ENCODE measurements at places on chromosomes 16 and 17.
A peak's percentile ranks its signal among the peaks of the same experiment; 100 is the strongest.

- DNase-seq, result peak; percentile 93
Observed at GRCh38 chr17:64025732-64026294, 5.4 kb upstream of the ICAM2 start.

- no peak for DNase-seq
Observed at GRCh38 chr16:80122115-80122514, 418.7 kb upstream of the DYNLRB2 start.

- DNase-seq, result no peak
Observed at GRCh38 chr16:74716355-74716754, 15.7 kb upstream of the MLKL start.

GRCh38 chr17:9725575-9725974 is 65.8 kb downstream of the DHRS7C start:
- no peak for DNase-seq

DNA sequence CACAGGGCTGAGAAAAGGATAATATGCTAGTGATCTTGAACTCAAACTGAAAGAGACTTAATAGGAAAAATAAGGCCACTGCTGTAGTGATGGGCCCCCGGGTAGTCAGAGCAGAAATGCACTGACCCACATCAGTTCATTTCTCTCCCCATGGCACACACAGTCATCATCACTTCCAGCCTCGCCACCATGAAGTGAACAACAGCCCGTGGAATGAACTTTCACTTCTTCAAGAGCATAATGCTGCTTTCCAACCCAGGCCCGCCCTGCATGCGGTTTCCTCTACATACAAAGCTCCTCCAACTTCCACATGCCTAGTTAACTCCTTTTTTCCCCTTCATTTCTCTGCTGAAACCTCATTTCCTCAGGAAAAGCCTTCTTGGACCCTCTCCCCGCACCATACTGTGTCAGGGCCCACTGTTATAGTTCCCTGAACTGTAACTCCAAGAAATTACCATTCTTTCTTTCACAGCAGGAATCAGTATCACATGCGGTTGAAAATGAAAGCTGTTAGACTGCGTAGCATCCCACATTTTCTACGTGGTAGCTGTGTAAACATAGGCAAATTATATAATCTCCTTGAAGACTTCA is 65.8 kb upstream of the SMIM36 start:
- DNase-seq, result no peak

GRCh38 chr17:50689251-50689650 is 18.5 kb downstream of the ANKRD40 start:
- DNase-seq, result no peak

- DNase-seq, result no peak
Observed at GRCh38 chr17:78924481-78925151, 571 bp downstream of the TIMP2 start.

- DNase-seq, result no peak
Observed at GRCh38 chr16:23572394-23572793, 14.9 kb downstream of the UBFD1 start.

DNA sequence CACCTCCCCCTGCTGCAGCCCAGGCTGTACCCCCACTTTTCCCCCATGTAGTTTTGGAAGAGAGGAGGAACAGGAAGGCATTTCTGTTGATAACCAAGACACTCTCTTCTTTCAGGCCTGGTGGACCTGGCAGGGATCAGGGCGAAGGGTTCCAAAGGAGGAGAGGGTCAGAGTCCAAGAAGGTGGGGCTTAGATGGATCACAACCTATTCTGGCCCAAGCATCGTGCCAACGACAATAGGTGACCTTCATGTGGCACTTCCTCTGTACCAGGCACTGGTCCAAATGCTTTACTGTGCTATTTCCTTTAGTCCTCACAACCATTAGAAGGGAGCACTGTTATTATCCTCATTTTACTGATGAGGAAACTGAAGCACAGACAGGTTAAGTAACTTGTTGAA is 84.3 kb downstream of the TMEM132E start:
- DNase-seq, result no peak

GRCh38 chr17:12667299-12667958 is 1.7 kb downstream of the MYOCD start:
- no peak for DNase-seq

DNA sequence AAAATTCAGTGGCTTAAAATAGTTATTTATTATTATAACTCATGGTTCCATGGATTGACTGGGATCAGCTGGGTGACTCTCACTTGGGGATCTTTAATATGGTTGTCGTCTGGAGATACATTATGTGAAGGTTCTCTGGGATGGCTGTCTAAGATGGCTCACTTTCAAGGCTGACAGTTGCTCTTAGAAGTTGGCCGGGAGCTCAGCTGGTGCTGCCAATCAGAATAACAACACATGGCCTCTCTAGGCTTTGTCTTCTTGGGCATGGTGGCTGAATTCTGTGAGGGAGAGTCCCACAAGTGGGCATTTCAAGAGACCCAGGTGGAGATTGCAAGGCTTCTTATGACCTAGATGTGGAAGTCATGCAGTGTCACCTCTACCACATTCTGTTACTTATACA is 269.7 kb downstream of the CA10 start:
- DNase-seq, result no peak

GRCh38 chr17:4304417-4305027 is 40.7 kb upstream of the ANKFY1 start:
- DNase-seq, result no peak

DNA sequence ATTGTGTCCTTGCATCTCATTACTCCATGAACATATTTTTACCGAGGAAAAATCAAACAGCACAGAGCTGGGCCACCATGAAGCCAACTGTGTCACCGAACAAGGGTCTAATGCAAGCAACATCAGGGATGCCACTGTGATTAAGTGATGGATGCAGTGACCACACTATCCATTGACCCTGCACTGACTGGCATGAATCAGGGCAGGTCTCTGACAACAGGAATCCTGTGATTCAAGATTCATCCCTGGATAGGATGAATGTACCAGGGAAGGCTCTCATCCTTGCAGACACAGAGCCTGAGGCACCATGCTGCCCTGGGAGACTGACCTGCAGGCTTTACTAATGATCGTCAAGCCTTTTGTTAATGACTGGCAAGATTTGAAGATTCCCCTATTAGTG is 41.5 kb upstream of the ZFHX3 start:
- no peak for DNase-seq

- DNase-seq, result no peak
Observed at GRCh38 chr16:46797501-46797900, 33.5 kb downstream of the C16orf87 start.

DNA sequence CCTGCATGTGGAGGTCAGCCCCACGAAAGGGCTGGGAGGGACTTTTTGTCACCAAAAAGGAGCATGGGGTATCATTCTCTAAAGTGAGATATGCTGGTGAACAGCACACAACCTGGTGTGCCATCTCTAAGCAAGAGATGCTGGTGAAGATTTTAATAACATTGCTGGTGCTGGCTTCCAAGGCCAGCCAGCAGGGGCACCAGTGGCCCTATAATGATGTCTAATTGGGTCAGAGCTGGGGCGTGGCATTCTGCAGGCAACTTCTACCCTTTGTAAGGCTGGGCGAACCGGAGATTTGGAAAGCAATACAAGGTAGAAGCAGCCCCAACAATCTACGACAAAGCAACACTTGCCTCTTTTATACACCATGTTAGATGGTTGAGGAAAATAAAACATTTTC is 16.8 kb downstream of the SDR42E1 start:
- no peak for DNase-seq

GRCh38 chr16:46650254-46650623 is 29.1 kb upstream of the SHCBP1 start:
- no peak for DNase-seq

GRCh38 chr16:57012353-57012752 is 23.0 kb downstream of the NLRC5 start:
- DNase-seq, result no peak

DNA sequence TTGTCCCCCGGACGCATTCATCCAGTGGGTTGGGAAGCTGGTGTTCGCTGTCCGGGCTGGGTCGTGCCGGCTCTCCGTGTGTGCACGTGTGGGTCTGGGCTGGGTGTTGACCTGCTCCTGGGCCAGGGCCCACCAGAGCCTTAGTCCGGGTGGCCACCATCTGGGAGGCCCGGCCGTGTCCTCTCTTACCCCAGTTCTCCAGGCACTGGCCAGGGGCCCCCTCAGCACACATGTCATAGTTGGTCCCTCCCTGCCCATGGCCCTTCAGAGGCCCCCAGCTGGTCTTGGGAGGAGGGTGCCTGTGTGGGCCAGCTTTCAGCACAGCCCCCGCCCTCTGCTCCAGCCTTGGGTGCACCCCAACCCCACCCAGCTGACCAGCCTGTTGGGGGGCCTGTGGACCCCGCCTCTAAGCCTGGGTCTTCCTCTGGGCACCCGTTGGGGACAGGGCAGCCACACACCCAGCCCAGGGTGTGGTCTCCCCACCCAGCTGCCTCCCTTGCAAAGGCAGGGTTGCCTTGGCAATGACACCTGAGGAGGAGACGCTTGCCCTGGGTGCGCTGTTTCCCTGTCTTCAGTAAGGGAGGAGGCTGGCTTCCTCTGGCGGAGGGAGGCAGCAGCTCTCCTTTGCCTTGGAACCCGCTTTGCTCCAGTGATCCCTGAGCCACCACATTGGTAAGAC is 77.4 kb downstream of the JPH3 start:
- DNase-seq, result no peak

GRCh38 chr16:55479430-55480140 is 587 bp downstream of the MMP2 start:
- no peak for DNase-seq

GRCh38 chr17:37276475-37276874 is 99.3 kb upstream of the C17orf78 start:
- DNase-seq, result no peak

GRCh38 chr17:2634361-2634960 is 41.0 kb downstream of the PAFAH1B1 start:
- DNase-seq, result no peak

DNA sequence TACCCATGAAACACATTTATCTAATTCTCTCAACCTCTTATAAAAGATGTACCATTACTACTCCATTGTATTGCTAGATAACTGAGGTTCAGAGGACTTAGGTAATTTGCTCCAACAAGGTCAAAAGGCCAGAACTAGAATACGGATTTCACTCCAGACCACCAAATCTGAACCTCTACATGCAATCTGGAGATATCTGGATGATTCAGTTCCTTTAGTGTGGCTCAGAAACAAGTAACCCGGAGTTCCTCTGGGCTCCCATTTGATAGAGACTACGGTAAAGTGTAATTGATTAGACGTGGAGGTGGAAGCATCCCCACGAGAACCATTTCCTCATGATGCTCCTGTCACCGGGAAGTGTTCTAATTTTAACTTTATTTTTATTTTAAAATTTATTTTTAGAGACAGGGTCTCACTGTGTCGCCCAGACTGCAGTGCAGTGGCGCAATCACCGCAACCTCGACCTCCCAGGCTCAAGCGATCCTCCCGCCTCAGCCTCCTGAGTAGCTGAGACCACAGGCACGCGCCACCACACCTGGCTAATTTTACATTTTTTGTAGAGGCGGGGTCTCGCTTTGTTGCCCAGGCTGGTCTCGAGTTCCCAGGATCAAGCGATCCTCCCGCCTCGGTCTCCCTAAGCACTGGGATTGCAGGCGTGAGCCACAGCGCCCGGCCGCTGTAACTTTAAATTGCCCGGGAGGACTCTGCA is 608 bp upstream of the COX10 start:
- DNase-seq, result no peak

DNA sequence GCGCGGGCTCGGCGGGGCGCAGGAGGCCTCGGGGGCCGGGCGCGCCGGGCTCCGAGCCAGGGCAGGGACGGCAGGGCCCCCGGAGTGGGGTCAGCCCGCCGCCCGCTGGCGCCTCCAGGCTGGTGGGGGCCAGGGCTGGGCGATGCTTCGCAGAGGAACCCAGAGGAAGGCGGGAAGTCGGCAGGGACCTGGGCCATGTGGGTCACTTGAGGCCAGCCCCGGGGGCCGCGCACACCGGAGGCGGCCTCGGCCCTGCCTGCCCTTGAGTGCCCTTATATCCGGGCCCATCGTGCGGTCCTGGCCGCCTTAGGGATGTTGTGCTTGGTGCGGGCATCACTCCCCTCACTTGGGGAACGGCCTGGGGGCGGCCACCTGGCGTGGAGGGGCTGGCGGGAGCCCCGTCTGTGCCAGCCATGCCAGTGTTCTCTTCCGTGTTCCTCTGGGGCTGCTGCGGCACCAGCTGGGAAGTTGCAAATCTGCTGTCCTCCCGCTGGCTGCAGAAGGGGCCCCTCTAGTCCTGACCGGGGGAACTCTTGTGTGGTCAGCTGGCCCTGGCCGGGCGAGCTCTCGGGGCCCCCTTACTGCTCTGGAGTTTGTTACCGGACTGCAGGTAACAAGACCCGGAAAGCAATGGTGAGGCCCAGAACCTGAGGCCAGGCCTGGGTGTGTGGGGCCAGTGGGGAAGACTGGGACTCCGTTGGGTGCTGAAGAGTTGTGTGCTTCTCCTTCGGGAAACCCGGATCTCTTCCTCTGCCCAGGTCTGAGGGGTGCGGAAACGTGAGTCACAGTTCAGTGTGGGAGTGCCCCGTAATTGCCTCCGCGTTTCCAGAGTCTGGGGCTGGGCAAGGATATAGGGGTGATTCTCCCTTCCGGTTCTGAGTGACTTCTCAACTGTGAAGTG is 849 bp downstream of the CAPN15 start:
- DNase-seq, result no peak

GRCh38 chr16:4408323-4408690 is 8.1 kb downstream of the CORO7 start:
- DNase-seq, result no peak

DNA sequence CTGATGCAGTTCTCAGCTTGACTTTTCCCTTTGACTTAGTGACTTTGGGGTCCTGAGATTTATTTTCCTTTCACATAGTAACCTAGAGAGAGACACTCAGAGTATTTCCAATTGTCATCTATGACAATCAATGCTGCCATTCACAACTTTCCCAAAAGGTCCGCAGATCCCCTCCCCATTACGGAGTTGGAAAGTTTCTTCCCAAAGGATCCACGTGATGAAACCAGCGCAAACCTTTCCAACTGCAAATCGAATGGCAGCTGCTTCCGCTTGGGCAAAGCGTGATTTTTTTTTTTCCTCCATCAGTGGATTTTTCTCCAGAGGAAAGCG is 538 bp upstream of the FCSK start:
- DNase-seq, result no peak

GRCh38 chr16:71693164-71693563 is 31.3 kb downstream of the PHLPP2 start:
- no peak for DNase-seq

DNA sequence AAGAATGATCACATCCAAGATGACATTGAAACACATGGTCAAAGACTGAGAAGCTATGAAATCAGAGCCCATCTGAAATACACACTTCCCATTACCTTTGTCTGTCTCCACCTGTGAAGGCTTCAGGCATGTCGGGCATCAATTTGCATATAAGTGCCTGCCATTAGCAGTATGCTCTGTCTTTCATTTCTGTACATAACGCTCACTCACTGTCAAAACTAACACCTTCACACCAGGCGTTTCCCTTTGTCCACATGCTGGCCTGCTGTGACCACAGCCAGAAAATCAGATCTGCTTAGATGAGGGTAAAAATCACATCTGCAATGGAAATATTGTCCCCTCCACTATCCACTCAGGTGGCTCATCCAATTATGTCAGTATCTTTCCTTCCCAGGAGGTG is 524.8 kb downstream of the TOX3 start:
- DNase-seq, result no peak

- no peak for DNase-seq
Observed at GRCh38 chr16:49929626-49930025, 73.7 kb upstream of the ZNF423 start.

GRCh38 chr16:85926370-85926769 is 27.4 kb downstream of the IRF8 start:
- no peak for DNase-seq
